ENCODE measurements at places on chromosomes 12 and 14.

GRCh38 chr14:41605550-41606281 is 960 bp upstream of the LRFN5 start:
- peak; percentile 71 for DNase-seq

GRCh38 chr12:106672314-106673025 is 89.7 kb downstream of the RFX4 start:
- DNase-seq: no peak

- no peak for DNase-seq
Observed at GRCh38 chr12:3579446-3580093, 88.6 kb downstream of the PRMT8 start.

DNA sequence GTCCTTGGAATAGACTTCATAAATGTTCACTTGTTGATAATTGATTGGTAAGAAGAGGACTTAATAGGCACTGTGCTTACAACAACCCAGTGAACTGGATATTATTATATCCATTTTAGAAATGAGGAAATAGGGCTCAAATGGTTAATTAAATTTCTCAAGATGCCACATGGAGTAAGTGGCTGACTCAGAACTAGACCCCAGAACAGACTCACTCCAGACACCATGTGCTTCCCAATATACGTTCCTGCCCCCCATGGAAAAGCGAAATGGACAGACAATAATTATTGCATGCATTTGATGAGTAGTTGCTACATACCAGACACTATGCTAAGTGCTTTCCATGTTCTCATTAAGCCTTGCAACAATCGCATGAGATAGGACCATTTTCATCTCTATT is 895 bp upstream of the ANKS1B start:
- DNase-seq: no peak

DNA sequence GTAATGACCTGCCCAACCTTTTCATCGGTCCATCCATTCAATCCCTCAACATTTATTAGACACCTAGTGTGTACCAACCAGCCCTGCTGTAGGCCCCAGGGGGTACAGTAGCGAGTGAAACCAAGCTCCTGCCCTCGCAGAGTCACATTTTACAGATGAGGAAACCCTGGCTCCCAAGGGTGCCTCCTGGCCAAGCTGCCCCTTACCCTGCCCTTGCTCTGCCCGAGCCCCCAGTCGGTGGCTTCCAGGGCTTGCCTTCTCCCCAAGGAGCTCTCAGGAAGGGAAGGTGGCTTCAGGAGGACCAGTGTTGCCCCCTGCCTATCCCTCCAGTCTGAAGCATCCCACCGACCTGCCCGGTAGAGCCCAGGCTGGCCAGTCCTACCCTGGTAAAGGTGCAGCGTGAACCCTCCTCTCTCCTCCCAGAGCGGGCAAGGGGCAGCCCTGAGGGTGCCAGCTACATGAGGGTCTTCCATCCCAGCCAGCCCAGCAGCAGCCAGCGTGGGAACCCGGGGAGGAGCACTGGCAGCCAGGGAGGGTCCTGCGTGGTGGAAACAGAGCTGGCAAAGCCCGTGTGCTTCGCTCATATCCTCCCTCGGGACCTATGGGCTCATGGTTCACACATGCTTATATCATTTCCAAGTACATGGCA is 670 bp upstream of the BEGAIN start:
- DNase-seq: peak; percentile 46

GRCh38 chr14:98725191-98725590 is 546.8 kb downstream of the BCL11B start:
- no peak for DNase-seq

DNA sequence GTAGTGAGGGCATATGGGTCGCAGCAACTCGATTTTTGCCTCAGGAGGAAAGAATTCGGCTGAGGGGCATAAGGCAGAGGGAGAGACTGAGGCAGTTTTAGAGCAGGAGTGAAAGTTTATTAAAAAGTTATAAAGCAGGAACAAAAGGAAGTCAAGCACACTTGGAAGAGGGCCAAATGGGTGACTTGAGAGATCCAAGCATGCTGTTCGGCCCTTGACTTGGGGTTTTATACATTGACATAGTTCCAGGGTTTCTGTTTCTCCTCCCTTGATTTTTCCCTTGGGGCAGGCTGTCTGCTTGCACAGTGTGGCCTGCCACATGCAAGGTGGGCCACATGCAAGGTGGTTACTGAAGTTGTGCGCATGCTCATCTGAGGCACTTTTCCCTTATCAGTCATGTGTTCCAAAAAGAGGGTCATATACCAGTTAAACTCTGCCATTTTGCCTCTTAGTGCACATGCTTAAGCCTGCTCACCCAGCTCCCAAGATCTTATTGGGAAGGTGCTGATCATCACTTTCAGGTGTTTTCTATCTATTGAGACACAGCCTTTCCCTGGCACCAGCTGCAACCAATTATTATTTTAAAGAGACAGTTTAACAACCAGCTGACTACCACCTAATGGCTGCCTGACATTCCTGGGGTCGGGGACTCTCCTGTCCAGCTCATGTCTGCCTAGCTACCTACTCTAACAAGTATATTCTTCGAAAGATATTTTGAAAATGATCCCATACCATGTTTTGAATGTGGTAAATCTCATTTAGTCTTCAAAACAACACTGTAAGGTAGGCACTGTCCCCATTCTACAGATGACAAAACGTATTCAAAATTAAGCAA is 19.9 kb downstream of the PTGER2 start:
- no peak for DNase-seq

GRCh38 chr14:75011356-75011994 is 8.8 kb downstream of the EIF2B2 start:
- DNase-seq: no peak

DNA sequence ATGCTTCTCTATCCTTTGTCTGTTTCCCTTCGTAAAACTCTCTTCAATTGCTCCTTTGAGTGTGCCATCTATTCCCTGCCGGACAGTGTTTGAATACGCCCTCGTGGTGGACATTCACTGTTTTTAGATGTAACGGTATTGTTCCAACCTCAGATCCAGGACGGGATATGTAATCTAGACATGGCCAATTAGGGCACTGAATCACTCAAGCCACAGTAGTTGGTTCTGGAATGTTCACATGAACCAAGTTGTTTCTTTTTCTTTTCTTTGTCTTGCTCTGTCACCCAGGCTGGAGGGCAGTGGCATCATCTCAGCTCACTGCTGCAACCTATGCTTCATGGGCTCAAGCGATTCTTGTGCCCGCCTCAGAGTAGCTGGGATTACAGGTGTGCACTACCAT is 204.2 kb upstream of the PLXNC1 start:
- DNase-seq: no peak

- no peak for DNase-seq
Observed at GRCh38 chr14:104509673-104510072, 69.9 kb upstream of the C14orf180 start.

DNA sequence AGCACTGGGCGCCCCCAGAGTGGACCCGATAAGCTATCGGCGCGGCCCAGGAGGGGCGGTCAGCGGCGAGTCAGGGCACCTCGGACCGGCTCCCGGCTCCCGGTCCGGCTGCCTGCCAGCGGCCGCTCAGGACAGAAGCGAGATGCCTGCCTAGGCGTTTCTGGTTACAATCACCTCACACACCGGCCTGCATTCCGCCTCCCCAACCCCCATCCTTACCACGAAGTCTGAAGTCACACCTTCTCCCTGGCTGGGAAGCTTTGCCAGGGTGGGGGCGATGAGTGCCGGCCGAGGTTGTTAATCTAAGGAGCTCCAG is 42.6 kb upstream of the TBX5 start:
- no peak for DNase-seq

DNA sequence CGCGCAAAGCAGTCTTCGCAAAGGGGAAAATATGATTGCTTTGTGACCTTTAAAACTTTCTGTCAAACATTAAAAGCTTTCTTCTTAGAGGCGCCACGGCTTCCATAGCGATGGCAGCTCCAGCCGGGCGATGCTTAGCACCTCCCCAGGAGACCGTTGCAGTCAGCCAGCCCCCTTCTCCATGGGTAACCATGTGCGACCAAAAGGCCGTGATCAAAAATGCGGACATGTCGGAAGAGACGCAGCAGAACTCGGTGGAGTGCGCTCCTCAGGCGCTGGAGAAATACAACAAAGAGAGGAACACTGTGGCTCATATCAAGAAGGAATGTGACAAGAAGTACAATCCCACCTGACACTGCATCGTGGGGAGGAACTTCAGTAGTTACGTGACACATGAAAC is 12.7 kb upstream of the STON2 start:
- no peak for DNase-seq

- DNase-seq: no peak
Observed at GRCh38 chr14:74142523-74142922, 57.8 kb downstream of the LIN52 start.

- no peak for DNase-seq
Observed at GRCh38 chr12:69115951-69116350, 123.4 kb upstream of the CPSF6 start.

DNA sequence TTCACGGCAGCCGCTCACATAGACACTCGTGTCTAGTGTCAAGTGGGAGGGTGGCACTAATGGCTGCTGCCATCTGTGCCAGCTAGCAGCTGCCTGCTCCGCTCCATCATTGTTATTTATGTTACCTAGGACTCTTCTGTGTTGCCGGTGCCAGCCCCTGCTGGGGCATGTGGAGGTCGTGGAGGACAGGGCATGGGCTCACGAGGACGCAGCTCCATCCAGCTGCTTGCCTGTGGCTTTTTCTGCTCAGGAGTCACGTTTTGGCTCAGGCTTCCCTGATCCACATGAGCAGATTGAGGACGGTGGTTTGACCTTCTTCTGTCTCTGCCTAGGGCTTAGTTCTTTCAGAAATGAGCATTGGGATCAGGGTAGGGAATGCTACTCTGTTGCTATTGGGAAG is 31.2 kb downstream of the TPCN1 start:
- no peak for DNase-seq

DNA sequence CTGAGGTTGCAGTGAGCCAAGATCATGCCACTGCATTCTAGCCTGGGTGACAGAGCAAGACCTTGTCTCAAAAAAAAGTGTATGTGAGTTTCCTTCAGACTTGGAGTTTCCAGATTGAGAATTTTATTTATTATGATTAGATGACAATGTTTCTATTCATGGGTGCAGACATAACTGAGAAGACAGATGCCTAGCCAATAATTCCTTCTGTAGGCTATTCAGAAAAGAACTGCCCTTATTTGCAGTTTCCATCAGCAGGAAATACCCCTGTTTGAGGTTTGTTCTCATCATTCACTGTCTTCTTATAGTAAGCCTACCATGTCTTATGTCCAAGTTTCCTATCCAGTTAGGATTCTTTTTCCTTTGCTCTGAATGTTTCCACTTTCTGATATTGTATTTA is 269.0 kb downstream of the KTN1 start:
- DNase-seq: no peak

GRCh38 chr12:51065530-51065929 is 17.4 kb downstream of the LETMD1 start:
- no peak for DNase-seq

GRCh38 chr12:54005531-54005852 is 3.3 kb upstream of the HOXC8 start:
- no peak for DNase-seq

- DNase-seq: no peak
Observed at GRCh38 chr14:35197015-35197414, 74.7 kb downstream of the PRORP start.

DNA sequence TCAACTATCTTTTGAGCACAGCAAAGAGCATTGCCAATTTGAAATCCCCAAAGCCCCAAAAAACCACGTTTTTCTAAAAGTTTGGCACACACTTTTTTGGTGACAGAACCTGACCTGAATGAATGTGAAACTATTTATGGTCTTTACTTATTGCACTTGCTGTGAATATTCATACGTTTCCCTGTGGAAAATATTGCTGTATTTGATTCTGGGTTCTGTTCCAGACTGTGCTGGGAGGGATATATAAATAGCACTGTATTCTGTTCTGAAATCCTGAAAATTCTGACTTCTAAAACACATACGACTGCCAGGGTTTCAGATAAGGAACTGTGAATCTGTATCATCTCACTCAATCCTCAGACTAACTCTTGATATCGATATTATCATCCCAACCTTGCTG is 35.1 kb downstream of the NR1H4 start:
- DNase-seq: no peak

DNA sequence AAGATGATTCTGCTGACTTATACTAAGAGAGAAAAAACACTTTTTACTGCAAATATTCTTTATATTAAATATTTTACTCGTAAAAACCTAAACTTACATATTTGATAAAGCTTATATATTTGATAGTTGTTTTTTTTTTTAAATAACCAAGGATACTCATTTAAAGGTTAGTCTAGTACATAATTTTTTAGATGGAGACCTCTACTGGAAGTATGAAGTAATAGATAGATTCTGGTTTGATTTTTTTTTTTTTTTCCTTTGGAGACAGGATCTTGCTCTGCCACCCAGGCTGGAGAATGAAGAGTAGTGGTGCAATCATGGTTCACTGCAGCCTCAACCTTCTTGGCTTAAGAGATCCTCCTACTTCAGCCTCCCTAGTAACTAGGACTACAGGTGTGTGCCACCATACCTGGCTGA is 16.4 kb downstream of the ARID2 start:
- no peak for DNase-seq

- DNase-seq: peak; percentile 65
Observed at GRCh38 chr14:104545942-104546501, 33.5 kb upstream of the C14orf180 start.

DNA sequence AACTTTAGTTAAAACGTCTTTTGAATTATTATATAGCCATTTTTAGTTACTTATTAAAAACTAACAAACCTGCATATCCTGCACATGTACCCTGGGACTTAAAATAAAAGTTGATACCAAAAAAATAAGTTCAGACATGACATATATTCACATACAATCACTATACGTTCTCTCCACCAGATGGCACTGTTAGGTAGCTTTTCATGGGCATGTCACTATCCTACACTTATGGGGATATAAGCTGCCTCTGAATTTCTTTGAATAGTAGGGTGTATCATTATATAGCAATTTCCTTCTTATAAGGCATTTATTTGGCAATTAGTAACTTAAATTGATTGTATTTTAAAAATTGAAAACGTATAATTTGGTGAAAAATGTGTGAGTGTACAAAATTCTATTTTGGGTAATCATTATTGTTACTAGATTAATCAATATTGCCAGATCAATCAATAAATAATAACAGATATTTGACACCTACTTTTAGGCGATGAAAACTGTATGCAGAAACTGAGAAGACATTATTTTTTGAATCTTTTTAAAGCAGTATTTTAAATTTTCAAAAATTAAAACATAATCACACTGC is 31.8 kb upstream of the OR10A7 start:
- no peak for DNase-seq

GRCh38 chr12:46388427-46389021 is 16.0 kb upstream of the SLC38A2 start:
- no peak for DNase-seq

DNA sequence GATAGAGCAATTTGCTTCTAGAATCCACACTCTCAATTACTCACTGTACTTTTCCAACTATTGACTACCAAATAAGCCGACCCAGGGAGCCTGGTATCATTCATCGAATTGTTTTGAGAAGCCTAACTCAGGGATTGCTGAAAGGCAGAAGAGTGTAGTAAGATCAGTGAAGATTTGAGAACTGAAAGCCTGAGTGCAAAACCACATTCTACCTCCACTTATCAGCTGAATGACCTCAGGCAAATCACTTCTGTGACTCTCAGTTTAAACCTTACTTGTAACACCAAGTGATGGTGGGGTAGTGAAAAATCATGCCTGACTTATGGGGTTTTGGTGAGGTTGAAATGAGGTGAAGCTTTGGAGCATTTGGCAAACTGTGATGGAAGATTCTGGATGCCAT is 126.1 kb upstream of the MAX start:
- DNase-seq: no peak

All from left forelimb (tissue), 1 donor.